Neuronal stem cell (in vitro differentiated cells): ENCODE measurements at places on chromosomes 5 and 9.

GRCh38 chr9:112434487-112434886 lies 52.1 kb upstream of the KIAA1958 start:
- DNase-seq, result no peak
- H3K4me1 ChIP-seq, result no peaks in the 10 kb centered on the region
- no peaks in the 10 kb centered on the region for H3K27me3 ChIP-seq
- no peak overlapping the region for H3K27ac ChIP-seq
- H3K36me3 ChIP-seq, result peaks cover 50% of the 10 kb centered on the region
- no peak overlapping the region for H3K4me3 ChIP-seq

GRCh38 chr9:86281593-86282076 lies 703 bp downstream of the ISCA1 start:
- no peaks in the 10 kb centered on the region for H3K36me3 ChIP-seq
- peak overlapping the region; percentile 79 for H3K27ac ChIP-seq
- no peaks in the 10 kb centered on the region for H3K27me3 ChIP-seq

DNA sequence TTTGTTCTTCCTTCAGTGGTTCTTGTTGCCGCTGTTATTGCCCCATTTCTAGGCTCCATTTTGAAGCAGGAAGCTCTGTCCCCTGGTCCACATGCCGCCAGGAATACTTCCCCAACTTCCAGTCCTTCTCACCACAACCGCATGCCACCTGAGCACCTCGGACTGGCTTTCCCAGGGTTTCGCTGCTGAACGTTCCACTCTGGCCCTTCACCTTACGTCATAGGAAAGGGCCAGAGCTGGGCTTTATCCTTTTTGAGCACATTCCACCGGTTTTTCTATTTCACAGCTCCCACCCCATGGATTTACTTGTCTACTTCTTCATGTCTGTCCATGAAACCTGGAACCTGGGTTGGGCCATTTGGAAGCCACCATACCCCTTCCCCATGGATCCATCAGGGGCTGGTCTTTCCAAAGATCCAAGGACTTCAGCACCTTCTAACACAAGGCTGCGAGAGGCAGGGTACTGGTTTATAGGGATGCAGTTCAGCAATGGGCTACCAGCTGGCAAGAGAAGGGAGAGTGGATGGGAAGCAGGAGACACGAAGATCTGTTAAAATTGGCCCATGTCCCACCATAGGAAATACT lies 557.4 kb downstream of the BNC2 start:
- peaks cover 4% of the 10 kb centered on the region for H3K27me3 ChIP-seq
- no peak overlapping the region for H3K4me3 ChIP-seq
- H3K27ac ChIP-seq, result no peak overlapping the region
- H3K4me1 ChIP-seq, result peaks cover 12% of the 10 kb centered on the region
- no peak for DNase-seq
- H3K36me3 ChIP-seq, result no peaks in the 10 kb centered on the region

GRCh38 chr9:109107402-109108240 lies 12.1 kb downstream of the TMEM245 start:
- H3K27ac ChIP-seq, result no peak overlapping the region
- H3K36me3 ChIP-seq, result no peaks in the 10 kb centered on the region
- DNase-seq, result no peak
- H3K4me1 ChIP-seq, result peaks cover 2% of the 10 kb centered on the region

- H3K4me3 ChIP-seq, result peak overlapping the region; percentile 83
- H3K4me1 ChIP-seq, result peaks cover 1% of the 10 kb centered on the region
- no peak for DNase-seq
- peak overlapping the region; percentile 88 for H3K27ac ChIP-seq
Measured at GRCh38 chr9:4984171-4984620, 876 bp upstream of the JAK2 start.

DNA sequence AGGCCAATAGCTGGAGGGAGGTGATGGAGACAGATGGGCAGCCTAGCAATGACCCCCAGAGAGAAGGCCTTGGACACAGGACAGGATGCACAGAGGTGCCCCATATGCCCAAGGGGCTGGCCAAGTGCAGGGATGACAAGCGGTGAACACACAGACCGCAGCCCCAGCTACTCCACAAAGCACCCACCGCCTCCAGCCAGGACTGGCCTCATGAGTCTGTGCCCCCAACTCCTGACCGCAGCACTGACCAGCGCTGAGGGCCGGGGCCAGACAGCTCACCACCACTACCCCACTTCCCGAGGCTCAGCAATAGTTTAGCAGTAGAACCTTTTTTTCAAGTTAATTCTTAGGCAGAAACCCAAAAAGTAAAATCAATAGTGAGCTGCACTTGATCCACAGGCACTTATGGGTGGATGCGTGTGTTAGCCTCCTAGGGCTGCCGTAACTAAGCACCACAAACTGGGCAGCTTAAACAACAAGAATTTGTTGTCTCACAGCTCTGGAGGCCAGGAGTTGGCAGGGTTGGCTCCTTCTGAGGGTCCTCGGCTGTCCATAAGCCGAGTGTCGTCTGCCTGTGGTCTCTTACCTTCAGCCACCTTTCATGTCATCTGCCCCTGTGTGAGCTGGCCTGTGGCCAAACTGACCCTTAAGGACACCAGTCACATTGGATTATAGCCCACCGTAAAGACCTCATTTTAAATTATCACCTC lies 14.1 kb downstream of the ROR2 start:
- no peaks in the 10 kb centered on the region for H3K36me3 ChIP-seq
- no peaks in the 10 kb centered on the region for H3K4me1 ChIP-seq
- H3K4me3 ChIP-seq, result no peak overlapping the region
- no peak overlapping the region for H3K27ac ChIP-seq
- no peak for DNase-seq

DNA sequence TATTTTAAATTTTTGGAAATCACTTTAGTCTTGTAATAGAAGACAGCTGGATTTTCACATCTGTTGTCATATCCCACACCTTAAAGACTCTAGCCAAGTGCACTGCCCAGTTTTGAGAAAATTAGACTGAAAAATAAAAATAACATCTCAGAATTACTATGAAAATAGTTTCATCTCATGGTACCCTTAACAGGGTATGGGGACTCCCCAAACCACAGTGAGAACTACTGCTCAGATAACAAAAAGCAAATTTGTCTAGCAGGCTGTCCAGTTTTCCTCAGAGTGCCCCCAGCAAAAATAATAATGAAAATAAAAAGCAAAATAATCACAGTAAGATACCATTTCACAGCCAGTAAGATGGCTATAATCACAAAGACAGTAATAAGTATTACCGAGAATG lies 6.5 kb downstream of the UBQLN1 start:
- H3K27ac ChIP-seq, result no peak overlapping the region
- no peak for DNase-seq
- peaks cover 49% of the 10 kb centered on the region for H3K36me3 ChIP-seq
- no peak overlapping the region for H3K4me3 ChIP-seq
- no peaks in the 10 kb centered on the region for H3K27me3 ChIP-seq

GRCh38 chr9:134245179-134245578 lies 80.8 kb upstream of the RNU6ATAC start:
- DNase-seq, result no peak
- H3K36me3 ChIP-seq, result no peaks in the 10 kb centered on the region
- H3K4me3 ChIP-seq, result no peak overlapping the region
- peaks cover 28% of the 10 kb centered on the region for H3K27me3 ChIP-seq

GRCh38 chr9:131496844-131497405 lies 5.8 kb upstream of the POMT1 start:
- DNase-seq, result no peak
- no peaks in the 10 kb centered on the region for H3K4me1 ChIP-seq
- H3K36me3 ChIP-seq, result peaks cover 97% of the 10 kb centered on the region
- H3K27ac ChIP-seq, result no peak overlapping the region

GRCh38 chr5:107719034-107719606 lies 48.4 kb upstream of the EFNA5 start:
- no peak overlapping the region for H3K27ac ChIP-seq
- H3K4me1 ChIP-seq, result no peaks in the 10 kb centered on the region
- H3K4me3 ChIP-seq, result no peak overlapping the region
- no peaks in the 10 kb centered on the region for H3K36me3 ChIP-seq
- no peaks in the 10 kb centered on the region for H3K27me3 ChIP-seq
- no peak for DNase-seq

GRCh38 chr9:68775003-68775730 lies 70.1 kb downstream of the PIP5K1B start:
- no peak overlapping the region for H3K27ac ChIP-seq
- peaks cover 1% of the 10 kb centered on the region for H3K4me1 ChIP-seq
- H3K27me3 ChIP-seq, result no peaks in the 10 kb centered on the region
- no peak overlapping the region for H3K4me3 ChIP-seq
- DNase-seq, result no peak

GRCh38 chr5:136805466-136805865 lies 440.1 kb upstream of the TRPC7 start:
- H3K27me3 ChIP-seq, result no peaks in the 10 kb centered on the region
- H3K4me1 ChIP-seq, result no peaks in the 10 kb centered on the region
- H3K4me3 ChIP-seq, result no peak overlapping the region
- no peak for DNase-seq

- no peaks in the 10 kb centered on the region for H3K27me3 ChIP-seq
- H3K27ac ChIP-seq, result no peak overlapping the region
- H3K4me3 ChIP-seq, result no peak overlapping the region
- no peaks in the 10 kb centered on the region for H3K4me1 ChIP-seq
- no peak for DNase-seq
Measured at GRCh38 chr9:126935630-126936029, 21.0 kb downstream of the RALGPS1 start.

GRCh38 chr5:96763026-96763425 lies 44.7 kb downstream of the ERAP1 start:
- no peaks in the 10 kb centered on the region for H3K27me3 ChIP-seq
- H3K4me3 ChIP-seq, result no peak overlapping the region
- no peak for DNase-seq

DNA sequence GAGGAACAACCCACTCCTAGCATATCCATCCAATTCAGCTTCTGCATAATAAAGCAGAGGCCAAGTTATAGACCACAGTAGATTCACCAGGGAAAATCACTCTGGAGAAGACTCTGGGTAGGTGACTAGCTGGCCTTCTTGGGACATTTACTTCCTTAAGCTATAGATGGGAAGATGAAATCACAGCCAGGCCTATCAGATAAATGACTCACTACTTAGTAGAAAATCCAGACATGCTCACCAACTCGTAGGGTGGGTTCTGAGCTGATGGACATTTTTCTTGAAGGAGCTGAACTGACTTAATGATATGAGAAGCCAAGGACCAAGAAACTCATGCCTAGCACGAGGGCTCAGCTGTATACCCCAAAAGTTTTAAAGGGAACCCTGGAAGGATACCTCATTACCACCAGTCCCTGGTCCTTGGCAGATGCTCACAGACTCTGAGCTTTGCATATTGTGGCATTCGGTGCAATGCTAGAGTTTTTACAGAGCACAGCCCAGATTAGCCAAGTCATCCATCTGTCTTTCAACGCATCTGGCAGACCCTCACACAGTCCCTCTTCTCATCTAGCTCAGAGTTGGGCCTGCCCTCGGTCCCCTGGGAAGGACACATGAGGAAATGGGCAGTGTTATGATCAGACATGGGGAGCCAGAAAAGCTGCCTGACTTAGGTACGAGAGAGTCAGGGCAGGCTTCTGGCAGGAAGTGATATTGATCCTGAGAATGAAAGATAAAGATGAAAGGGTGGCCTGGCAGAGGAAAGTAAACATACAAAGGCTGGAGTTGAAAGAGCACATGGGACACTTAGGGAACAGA lies 15.0 kb downstream of the ACSL6 start:
- DNase-seq, result no peak
- H3K36me3 ChIP-seq, result no peaks in the 10 kb centered on the region
- peaks cover 10% of the 10 kb centered on the region for H3K4me1 ChIP-seq
- no peak overlapping the region for H3K4me3 ChIP-seq
- no peak overlapping the region for H3K27ac ChIP-seq

- H3K4me3 ChIP-seq, result no peak overlapping the region
- no peak overlapping the region for H3K27ac ChIP-seq
- H3K27me3 ChIP-seq, result no peaks in the 10 kb centered on the region
- DNase-seq, result peak; percentile 9
- H3K36me3 ChIP-seq, result no peaks in the 10 kb centered on the region
Measured at GRCh38 chr5:85049020-85049419, 664.3 kb upstream of the EDIL3 start.

- H3K27me3 ChIP-seq, result no peaks in the 10 kb centered on the region
- no peaks in the 10 kb centered on the region for H3K4me1 ChIP-seq
- no peaks in the 10 kb centered on the region for H3K36me3 ChIP-seq
- DNase-seq, result no peak
Measured at GRCh38 chr5:143350751-143351602, 52.5 kb downstream of the NR3C1 start.

DNA sequence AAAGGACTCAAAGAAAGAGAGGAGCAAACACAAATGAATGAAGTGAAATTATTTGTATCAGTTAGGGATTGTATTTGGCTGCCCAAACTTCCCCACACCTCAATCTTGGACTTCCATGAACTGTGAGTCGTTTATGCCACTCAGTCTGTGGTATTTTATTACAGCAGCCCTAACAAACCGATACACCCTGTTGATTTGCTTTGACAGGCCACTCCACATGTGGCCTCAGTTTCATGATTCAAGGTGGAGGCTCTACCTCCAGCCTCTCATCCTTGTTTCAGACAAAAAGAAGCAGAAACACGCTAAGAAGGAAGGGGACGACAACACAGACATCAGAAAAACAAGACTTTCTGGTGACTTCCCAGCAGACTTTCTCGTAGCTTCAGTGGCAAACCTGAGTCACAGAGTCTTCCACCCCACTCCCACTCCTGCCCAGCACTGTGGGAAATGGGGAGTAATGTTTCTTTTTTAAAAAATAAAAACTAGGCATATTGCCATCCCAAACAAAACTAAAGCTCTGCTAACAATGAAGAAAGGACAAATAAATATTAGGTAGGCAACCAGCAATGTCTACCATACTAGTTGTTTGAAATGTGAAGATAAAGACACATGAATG lies 52.2 kb upstream of the ABCA1 start:
- H3K27ac ChIP-seq, result no peak overlapping the region
- no peak for DNase-seq
- no peaks in the 10 kb centered on the region for H3K4me1 ChIP-seq
- H3K36me3 ChIP-seq, result no peaks in the 10 kb centered on the region
- no peak overlapping the region for H3K4me3 ChIP-seq

DNA sequence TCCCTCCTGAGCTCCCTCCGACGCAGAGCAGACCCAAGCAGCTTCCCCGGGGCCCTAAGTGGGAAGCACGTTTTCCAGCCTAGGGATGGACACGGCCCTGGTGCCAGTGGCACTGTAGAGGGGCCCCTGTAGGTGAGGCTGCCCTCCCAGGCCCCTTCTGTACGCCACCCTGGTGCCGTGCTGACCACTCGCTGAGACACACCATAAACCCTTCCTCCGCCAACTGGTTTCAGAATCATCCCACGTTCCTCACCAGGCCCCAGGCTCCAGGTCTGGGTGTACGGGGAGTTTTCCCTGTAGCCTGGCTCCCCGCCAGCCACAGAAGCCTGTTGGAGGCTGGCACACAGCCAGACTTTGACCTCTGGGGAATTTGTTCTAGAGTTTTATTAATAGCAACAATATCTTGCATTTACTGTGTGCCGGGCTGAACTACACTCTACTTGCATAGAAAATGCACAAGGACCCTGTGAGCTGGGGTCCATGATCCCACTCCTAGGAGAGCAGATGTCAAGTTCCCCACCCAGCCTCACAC lies 18.2 kb upstream of the WDR38 start:
- no peaks in the 10 kb centered on the region for H3K36me3 ChIP-seq
- no peak overlapping the region for H3K4me3 ChIP-seq
- H3K4me1 ChIP-seq, result no peaks in the 10 kb centered on the region
- H3K27ac ChIP-seq, result no peak overlapping the region

- no peak for DNase-seq
- H3K27me3 ChIP-seq, result no peaks in the 10 kb centered on the region
- H3K4me1 ChIP-seq, result peaks cover 35% of the 10 kb centered on the region
Measured at GRCh38 chr5:176726746-176727527, 79.7 kb downstream of the TSPAN17 start.
